ENCODE measurements at places on chromosomes 4 and X. TPM values are rescaled to one million over a fixed set of nuclear protein-coding genes. Genes with fewer than 3 reads are reported as not detected.

The TRIML1 gene
- not detected for total RNA-seq

The FAM9B gene
- total RNA-seq, result not detected

The CSAG2 gene
- total RNA-seq, result not detected

The MSX1 gene
- total RNA-seq, result 0.16 TPM

The CFP gene
- 2.1 TPM for total RNA-seq

The MGARP gene
- 0.22 TPM for total RNA-seq

The TMSB15C gene
- total RNA-seq, result 3.9 TPM

DNA sequence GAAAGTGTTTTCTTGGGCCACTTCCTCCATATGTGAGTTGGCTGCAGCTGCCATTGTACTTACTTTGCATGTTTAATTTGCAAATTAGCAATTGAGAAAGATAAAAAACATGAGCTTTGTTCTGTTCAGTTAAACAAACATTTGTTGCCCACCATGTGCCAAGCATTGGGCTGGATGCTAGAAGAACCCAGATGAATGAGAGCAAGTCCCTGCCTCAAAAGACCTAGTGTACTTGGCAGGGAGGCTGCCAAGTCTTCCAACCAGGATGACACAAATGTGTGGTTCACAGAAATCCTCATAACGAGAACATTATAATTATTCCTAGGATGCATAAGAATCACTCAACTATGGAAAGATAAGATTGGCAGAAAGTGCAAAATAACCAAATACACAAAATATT lies 66.7 kb downstream of the GPM6A start:
- no peaks in the 10 kb centered on the region for H3K36me3 ChIP-seq
- DNase-seq, result no peak
- no peaks in the 10 kb centered on the region for H3K27me3 ChIP-seq
- no peak overlapping the region for H3K4me3 ChIP-seq

DNA sequence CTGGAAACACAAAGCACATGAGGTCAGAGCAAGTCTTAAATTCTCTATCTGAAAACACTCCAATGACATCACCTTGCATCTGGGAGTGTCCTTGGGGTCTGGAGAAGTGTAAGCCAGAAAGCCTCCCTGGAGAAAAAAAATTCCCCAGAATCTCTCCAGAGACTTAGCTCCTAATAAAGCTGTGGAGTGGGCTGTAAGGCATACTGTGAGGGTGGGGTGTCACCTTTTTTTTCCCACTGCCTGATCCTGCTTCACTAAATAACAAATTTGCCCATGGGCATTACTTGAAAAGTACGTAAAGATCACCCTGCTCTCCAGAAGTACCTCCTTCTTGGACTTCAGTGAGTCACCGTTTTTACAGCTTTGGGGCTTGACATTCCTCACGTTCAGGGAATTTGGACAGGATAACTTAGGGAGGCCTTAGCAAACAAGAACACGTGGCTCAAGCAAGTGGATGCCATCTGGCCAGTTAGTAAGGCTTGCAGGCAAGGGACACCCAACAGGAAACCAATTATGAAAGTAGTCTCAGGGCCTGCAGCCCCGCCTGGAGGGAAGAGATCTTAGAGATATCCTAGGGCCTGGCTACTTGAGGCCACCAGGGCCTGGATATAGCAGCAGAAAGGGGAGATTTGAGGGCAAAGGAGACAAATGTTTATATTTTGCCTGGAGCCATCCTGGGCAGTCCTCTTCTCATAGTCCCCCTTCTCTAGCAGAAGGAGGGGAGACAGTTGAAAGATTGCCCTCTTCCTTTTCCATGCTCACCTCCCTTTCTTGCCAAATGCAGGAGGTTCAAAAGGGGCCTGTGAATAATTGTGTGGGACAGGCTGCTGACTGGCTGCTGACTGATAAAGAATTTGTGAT lies 60.1 kb upstream of the PLAC1 start:
- peak; percentile 17 for DNase-seq
- H3K27ac ChIP-seq, result peak overlapping the region; percentile 55
- no peak overlapping the region for H3K4me3 ChIP-seq
- peaks cover 16% of the 10 kb centered on the region for H3K4me1 ChIP-seq
- H3K36me3 ChIP-seq, result no peaks in the 10 kb centered on the region

DNA sequence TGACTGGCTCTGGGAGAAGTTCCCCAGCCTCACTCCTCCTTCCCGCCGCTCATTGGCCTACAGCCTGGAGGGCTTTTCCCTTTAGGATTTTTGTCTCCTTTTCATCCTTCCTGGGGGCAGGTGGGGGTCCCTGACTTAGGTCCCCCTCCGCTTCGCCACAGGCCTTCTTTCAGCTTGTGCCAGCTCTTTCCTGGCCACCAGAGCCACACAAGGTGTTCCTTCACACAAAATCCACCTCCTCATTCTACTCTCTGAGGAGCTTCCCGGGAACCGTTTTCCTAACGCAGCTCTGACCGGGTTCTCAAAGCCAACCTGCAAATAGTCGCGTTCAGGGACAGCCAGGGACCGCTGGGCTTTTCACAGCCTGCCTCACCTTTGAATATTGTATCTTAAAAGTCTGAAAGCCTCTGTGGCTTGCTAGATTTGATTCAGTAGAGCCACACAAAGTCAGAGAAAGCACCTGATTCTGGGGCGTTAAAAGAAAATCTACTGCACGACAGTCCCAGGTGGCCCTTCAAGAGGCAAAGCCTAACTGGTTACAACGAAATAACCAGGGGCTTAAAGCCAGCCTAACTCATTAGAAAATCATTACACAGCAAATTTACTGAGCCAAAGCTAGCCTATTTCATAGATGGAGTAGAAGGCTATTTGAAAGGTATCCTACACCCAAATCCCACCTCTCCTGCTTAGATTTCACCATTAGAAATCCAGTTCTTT lies 731 bp upstream of the GPC3 start:
- no peak overlapping the region for H3K27ac ChIP-seq
- H3K27me3 ChIP-seq, result peaks cover 18% of the 10 kb centered on the region
- H3K36me3 ChIP-seq, result no peaks in the 10 kb centered on the region
- peak overlapping the region; percentile 63 for H3K4me3 ChIP-seq

DNA sequence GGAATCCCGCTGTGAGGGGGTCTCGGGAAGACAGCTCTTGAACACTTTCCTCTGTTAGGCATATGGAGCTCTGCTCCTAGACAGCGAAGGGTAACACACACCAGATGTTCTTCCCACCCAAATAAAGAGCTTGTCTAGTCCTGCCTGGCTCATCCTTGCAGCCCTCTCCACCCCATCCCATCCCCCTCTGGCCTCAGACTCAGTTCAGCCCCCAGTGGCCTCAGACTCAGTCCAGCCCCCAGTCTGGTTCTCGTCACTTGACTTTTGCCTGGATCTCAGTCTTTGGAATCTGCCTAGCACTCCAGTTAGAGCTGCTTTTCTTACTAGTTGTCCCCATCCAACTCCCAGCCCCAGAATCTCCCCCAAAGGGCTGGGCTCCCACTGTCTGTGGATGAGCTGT lies 14.9 kb downstream of the RAB33A start:
- peaks cover 18% of the 10 kb centered on the region for H3K4me1 ChIP-seq
- H3K27ac ChIP-seq, result no peak overlapping the region
- no peak for DNase-seq
- no peak overlapping the region for H3K4me3 ChIP-seq
- no peaks in the 10 kb centered on the region for H3K27me3 ChIP-seq
- H3K36me3 ChIP-seq, result peaks cover 4% of the 10 kb centered on the region

DNA sequence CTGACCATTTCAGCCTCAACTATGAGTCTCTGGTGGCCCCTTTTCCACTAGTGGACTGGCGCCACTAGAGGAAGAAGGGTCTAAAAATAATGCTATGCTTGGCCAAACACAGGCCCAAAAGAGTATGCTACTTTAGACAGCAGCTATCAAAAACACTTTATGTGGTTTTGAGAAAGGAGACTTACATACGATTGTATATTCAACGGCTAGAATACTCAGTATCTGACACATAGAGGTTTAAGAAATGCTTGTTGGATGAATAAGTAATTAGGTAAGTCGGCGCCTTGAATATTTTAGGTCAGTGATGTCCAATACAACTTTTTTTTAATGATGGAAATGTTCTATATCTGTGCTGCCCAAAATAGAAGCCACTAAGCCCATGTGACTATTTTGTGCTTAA lies 25.7 kb upstream of the TMPRSS11A start:
- no peak overlapping the region for H3K27ac ChIP-seq
- peaks cover 6% of the 10 kb centered on the region for H3K27me3 ChIP-seq
- no peaks in the 10 kb centered on the region for H3K36me3 ChIP-seq
- H3K4me1 ChIP-seq, result no peaks in the 10 kb centered on the region

GRCh38 chrX:111165902-111166301 lies 69.9 kb downstream of the PAK3 start:
- H3K27ac ChIP-seq, result no peak overlapping the region
- peaks cover 4% of the 10 kb centered on the region for H3K27me3 ChIP-seq
- no peak for DNase-seq
- no peak overlapping the region for H3K4me3 ChIP-seq
- no peaks in the 10 kb centered on the region for H3K4me1 ChIP-seq

- no peaks in the 10 kb centered on the region for H3K36me3 ChIP-seq
- no peak overlapping the region for H3K27ac ChIP-seq
- no peak overlapping the region for H3K4me3 ChIP-seq
- no peaks in the 10 kb centered on the region for H3K27me3 ChIP-seq
- H3K4me1 ChIP-seq, result no peaks in the 10 kb centered on the region
- DNase-seq, result no peak
Observed at GRCh38 chr4:19806865-19807264, 444.8 kb upstream of the SLIT2 start.

- H3K27ac ChIP-seq, result no peak overlapping the region
- H3K27me3 ChIP-seq, result no peaks in the 10 kb centered on the region
- H3K36me3 ChIP-seq, result no peaks in the 10 kb centered on the region
- H3K4me3 ChIP-seq, result no peak overlapping the region
Observed at GRCh38 chr4:98801259-98801725, 127.6 kb downstream of the EIF4E start.

- peaks cover under 1% of the 10 kb centered on the region for H3K27me3 ChIP-seq
- no peaks in the 10 kb centered on the region for H3K36me3 ChIP-seq
- no peak overlapping the region for H3K27ac ChIP-seq
- DNase-seq, result no peak
- no peak overlapping the region for H3K4me3 ChIP-seq
Observed at GRCh38 chr4:57148177-57148576, 38.0 kb upstream of the IGFBP7 start.

GRCh38 chrX:131264053-131264452 lies 25.1 kb downstream of the IGSF1 start:
- no peak overlapping the region for H3K27ac ChIP-seq
- no peak for DNase-seq
- no peaks in the 10 kb centered on the region for H3K36me3 ChIP-seq
- H3K27me3 ChIP-seq, result peaks cover 3% of the 10 kb centered on the region

GRCh38 chr4:5626913-5627312 lies 81.4 kb downstream of the EVC2 start:
- DNase-seq, result no peak
- no peak overlapping the region for H3K27ac ChIP-seq
- H3K4me3 ChIP-seq, result no peak overlapping the region
- H3K27me3 ChIP-seq, result no peaks in the 10 kb centered on the region
- no peaks in the 10 kb centered on the region for H3K4me1 ChIP-seq
- no peaks in the 10 kb centered on the region for H3K36me3 ChIP-seq

- no peak for DNase-seq
- no peaks in the 10 kb centered on the region for H3K36me3 ChIP-seq
- no peak overlapping the region for H3K27ac ChIP-seq
- no peak overlapping the region for H3K4me3 ChIP-seq
- H3K27me3 ChIP-seq, result no peaks in the 10 kb centered on the region
Observed at GRCh38 chrX:17095161-17095560, 148.7 kb downstream of the REPS2 start.

DNA sequence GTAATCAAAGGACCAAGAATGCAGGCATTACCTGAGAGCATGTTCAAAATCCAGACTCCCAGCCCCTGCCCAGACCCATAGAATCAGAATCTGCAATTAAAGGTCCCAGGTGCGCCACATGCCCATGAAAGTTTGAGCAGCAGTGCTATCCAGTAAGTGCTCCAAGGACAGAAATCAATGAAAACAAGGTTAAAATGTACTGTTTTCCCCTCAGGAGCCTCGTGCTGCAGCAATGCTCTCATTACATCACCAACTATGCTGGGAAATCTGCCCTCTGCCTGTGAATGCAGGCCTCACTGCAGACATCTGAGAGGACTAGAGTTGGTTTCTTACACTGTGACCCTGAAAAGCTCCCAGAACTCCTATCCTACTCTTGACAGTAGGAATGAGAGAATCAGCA lies 21.1 kb downstream of the ANXA5 start:
- no peak for DNase-seq
- no peaks in the 10 kb centered on the region for H3K27me3 ChIP-seq
- no peak overlapping the region for H3K27ac ChIP-seq
- peaks cover 4% of the 10 kb centered on the region for H3K36me3 ChIP-seq
- H3K4me3 ChIP-seq, result no peak overlapping the region

GRCh38 chrX:71909956-71910355 lies 689 bp upstream of the NHSL2 start:
- no peaks in the 10 kb centered on the region for H3K4me1 ChIP-seq
- no peak for DNase-seq
- peaks cover 39% of the 10 kb centered on the region for H3K27me3 ChIP-seq
- no peak overlapping the region for H3K27ac ChIP-seq
- peak overlapping the region; percentile 17 for H3K4me3 ChIP-seq

DNA sequence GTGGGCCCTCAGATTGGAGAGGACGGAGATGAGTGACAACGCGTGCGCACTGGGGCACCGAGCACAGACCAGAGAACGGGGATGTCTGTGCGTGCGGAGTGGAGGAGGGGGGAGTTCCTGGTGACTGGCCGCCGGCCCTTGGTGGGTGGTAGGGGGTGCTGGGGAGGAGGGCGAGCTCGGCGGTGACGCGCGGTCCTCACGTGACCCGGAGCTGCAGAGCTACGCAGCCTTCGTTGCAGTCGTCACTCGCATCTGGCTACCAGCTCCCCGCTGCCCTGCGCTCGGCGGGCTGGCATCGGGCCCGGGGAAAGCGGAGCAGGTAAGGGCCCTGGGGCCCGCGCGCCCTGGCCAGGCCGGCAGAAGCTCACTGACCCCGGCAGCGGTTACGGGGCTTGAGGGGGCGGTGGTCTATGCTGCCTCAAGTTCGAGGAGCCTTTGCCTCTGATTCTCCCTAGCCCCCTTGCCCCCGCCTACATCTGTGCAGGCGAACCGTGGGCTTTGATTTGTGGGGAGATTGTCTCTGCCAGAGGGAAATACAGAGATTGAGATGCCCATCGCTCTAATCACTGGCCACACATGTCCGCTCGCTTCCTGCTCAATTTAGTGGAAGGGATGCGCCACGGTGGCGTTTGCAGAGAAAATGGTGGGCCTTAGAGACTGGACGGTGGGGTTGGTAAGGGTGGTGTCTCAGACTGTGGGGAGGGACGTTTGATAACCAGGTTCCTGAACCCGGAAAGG lies at the start of gene ARMCX4:
Gene ARMCX4 (plus strand): TSS at position 245 of the 738 bp plus-strand sequence. CDS start 3,134 bp downstream, outside the sequence.
- H3K27ac ChIP-seq, result peak within 1 kb of the TSS; percentile 25
- peak; percentile 60 for DNase-seq
- peak within 1 kb of the TSS; percentile 76 for H3K4me3 ChIP-seq
- peaks cover 7% of the 10 kb centered on the region for H3K4me1 ChIP-seq

- no peaks in the 10 kb centered on the region for H3K36me3 ChIP-seq
- DNase-seq, result no peak
- H3K4me1 ChIP-seq, result no peaks in the 10 kb centered on the region
- no peaks in the 10 kb centered on the region for H3K27me3 ChIP-seq
- no peak overlapping the region for H3K27ac ChIP-seq
Observed at GRCh38 chr4:73970945-73971344, 10.9 kb downstream of the PF4 start.
